ENCODE measurements at places on chromosomes 1 and 21.
A peak's percentile ranks its signal among the peaks of the same experiment; 100 is the strongest.

GRCh38 chr1:229164836-229165735, 105.8 kb upstream of the RAB4A start:
- no peak for DNase-seq

DNA sequence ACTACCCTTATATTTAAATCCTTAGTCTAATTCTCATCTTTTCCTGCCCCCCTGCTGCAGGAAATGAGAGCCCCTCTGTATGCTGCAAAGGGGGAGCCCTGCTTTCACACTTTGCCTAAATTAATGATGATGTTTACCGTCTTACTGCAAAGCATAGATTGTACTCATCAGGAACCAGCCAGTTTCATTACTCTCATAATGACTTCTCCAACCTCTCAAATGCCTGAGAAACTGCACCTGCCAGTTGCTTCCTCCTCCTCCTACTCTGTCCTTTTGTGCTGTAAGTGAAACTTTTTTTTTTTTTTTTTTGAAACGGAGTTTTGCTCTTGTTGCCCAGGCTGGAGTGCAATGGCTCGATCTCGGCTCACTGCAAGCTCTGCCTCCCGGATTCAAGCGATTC, 101.7 kb downstream of the ADSS2 start:
- no peak for DNase-seq

DNA sequence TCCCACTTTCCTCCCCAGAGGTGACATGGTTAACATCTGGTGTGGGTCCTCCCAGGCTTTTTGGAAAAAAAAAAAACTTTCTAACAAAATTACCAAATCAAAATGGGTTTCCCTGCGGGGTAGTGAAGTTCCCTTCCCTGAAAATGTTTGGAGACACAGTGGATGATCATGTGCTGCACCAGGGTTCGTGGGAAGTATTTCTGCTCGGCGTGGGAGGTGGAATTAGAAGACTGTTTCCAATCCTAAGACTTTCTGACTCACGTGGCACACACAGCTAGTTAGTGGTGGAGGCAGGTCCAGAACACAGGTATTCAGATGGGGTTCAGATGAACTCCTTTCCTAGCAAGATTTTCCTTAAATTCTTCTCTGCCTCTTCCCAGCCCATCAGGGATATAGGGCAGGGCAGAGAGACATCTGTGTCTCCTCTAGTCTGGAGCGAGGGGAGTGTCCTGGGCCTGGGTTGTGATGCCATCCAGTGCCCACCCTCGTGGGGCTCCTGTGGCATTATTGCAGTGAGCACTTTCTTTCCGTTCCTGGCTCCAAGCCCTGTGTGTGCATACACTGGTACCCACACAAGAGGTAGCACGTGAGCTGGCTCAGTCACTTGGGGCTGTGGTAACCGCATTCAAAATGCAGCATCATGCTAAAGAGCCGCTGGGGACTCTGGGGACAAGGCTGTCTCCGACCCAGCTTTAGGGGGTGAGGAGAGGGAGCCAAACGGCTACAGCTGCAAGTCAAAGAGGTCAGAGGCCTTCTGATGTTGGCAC, 27.5 kb downstream of the KCNC4 start:
- DNase-seq = no peak

GRCh38 chr1:54335011-54335754, 71.0 kb downstream of the SSBP3 start:
- peak; percentile 39 for DNase-seq

DNA sequence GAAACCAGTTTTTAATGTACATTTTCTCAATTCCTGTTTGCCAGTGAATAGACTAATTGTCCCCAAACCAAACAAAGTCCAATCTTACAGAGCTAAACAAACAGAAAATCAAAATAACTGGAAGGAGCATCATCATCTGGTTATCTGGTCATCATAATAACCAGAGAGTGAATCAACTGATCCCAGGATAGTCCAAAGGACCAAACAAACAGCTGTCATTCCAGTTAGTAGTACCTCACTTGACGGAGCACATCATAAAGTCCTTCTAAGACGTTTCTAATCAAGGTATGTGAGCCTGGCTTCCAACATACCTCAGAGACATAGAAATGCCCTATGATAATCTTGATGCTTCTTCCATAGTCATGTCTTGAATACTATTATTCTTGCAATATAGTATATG, 240.5 kb downstream of the LTN1 start:
- no peak for DNase-seq

- no peak for DNase-seq
Measured at GRCh38 chr1:7967651-7968050, 6.1 kb downstream of the PARK7 start.

GRCh38 chr1:37480581-37481288, 6.4 kb downstream of the ZC3H12A start:
- DNase-seq = no peak

- no peak for DNase-seq
Measured at GRCh38 chr1:28510273-28510969, 4.6 kb downstream of the RCC1 start.

DNA sequence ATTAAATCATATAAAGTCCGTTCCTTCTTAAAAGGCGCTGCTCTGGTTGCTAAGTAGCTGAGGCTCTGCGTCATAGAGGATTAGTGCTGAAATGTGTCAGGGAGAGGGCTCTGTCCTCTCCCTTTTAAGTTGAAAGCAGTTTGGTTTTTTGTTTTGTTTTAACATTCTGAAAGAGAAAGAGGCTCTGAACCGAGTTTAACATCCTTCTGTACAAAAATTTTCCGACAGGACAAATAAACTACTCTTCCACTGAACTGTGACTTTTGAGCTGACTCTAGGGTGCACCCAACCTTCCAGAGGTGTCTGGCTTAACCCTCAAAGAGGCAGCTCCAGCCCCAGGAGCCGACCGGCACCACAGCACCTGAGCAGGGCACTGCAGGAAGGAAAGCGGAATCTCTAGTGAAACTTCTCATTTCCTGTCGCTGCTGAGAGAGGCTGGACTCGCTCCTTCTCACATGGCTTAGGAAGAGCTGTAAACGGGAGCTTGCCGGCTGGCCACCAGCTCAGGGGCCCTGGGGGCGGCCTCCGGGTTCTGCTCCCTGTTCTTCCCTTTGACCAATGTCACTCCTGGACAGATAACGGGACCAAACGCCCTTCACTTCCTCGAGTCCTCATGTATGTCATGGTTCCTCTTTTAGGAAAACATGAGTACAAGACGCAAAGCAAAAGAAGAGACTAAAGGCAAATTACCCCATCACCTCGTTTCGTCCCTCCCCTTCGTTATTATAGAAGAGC, 1.2 kb downstream of the VAV3 start:
- no peak for DNase-seq

DNA sequence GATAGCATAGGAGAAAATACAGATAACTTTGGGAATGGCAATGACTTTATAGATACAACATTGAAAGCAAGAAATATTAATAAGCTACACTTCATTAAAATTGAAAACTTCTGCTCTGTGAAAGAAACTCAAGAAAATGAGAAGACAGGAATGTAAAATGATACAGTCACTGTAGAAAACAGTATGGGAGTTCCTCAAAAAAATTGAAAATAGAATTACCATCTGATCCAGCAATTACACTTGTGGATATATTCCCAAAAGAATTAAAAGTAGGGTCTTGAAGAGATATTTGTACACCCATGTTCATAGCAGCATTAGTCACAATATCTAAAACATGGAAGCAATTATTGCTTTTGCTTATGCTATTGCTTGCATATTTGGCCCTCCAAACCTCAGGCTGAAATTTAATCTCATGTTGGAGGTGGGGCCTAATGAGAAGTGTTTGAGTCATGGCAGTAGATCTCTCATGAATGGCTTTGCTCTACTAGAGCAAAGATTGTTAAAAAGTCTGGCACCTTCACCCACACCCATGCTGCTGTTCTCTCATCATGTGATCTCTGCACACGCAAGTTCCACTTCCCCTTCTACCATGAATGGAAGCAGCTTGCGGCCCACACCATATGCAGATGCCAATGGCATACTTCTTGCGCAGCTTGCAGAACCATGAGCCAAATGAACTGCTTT, 15.3 kb upstream of the AHCYL1 start:
- DNase-seq = no peak

- DNase-seq = no peak
Measured at GRCh38 chr1:229199261-229200243, 71.4 kb upstream of the RAB4A start.

DNA sequence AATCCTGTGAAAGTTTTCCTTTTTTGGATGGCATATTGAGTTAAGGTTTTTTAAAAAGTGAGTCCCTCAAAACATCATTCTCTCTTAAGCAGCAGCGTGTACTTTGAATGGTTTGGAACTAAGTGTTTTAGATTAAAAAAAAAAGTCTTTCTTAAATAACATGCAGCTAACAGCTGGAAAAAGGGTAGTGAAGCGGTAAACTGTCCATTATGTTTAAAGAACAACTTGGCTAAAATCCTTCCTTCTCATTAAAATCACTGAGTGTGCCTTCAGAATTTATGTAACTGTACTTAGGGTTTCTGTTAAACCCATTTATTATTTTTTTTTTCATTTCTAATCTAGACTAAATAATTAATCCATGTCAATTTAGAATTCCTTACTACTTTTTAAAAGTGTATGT, 254.2 kb upstream of the ADAMTS5 start:
- DNase-seq = no peak

GRCh38 chr1:155060736-155061135, 2.8 kb upstream of the EFNA4 start:
- no peak for DNase-seq

GRCh38 chr1:26203642-26204318, 13.4 kb downstream of the CATSPER4 start:
- DNase-seq = no peak

- DNase-seq = no peak
Measured at GRCh38 chr21:42010507-42011495, 641 bp upstream of the ZBTB21 start.

GRCh38 chr1:166507347-166507746, 331.9 kb upstream of the POGK start:
- DNase-seq = no peak

DNA sequence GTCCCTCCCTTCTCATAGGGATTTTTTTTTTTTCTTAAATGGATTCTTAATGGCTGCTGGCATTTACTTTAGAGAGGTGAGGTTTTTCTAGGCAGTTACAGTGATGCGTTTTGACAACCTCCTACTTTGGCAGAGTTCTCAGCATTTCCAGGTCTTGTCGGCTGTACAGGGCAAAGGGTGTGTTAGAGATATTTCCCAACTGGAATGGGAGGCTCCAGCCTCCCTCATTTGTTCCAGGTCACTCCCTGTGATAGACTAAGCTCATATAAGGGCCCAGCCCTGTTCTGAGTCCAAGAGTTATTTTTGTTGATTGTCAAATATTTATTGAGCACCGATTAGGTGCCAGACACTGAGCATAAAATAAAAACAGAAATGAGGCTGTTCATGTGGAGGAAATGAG, 7.6 kb upstream of the XKR8 start:
- DNase-seq = no peak

DNA sequence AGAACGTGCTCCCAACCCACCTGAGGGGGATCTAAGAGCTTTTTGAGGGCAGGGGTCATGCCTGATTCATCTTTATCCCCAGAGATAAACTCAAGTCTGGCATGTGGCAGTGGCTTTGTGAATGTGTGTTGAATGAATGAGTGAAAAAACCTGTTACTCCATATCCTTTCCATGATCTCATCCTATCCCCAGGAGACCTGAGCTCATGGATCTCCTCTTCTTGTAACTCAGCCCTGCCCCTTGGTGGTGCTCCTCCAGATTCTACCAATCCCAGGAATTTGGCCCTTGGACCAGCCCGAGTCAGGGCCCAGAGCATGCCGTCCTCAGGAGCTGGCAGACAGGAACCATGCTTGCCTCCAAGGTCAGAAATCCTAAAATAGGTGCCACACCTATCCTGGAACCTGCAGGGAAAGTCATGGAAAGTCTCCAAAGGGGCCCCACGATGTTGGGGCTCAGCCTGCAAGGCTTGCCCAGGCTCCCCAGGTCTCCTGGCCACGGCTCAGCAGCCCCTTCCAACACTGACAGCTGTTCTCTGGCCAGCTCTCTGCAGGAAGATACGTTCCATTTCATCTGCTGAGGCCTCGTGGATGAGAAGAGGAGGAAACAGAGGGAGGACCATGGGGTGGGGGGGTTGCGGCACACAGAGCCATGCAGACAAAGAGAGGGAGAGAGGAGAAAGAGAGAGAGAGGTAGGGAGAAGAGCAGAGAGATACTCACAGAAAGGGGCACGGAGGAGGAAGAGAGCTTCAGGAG, 214.6 kb downstream of the TRABD2B start:
- DNase-seq = no peak

GRCh38 chr1:182995894-182996293, 27.3 kb upstream of the LAMC1 start:
- no peak for DNase-seq

- DNase-seq = no peak
Measured at GRCh38 chr1:240987928-240988327, 369.1 kb downstream of the RGS7 start.

DNA sequence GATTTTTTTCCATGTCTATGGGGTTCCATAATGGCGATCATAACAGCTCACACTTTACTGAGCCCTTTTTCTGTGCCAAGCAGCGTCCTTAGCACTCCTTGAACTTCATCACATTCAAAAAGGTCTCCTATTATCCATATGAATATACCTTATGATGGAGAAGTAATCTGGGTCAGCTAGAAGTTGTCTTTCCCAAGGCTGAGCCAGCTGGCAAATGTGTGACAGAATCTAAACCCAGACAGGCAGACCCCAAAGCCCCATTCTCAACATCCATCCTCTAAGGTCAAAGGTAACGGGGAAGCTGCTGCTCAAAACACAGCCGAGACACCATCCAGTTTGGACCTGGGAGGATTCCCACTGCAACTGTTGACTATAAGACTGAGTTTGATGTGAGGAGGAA, 249.6 kb downstream of the PRDM2 start:
- DNase-seq = no peak

DNA sequence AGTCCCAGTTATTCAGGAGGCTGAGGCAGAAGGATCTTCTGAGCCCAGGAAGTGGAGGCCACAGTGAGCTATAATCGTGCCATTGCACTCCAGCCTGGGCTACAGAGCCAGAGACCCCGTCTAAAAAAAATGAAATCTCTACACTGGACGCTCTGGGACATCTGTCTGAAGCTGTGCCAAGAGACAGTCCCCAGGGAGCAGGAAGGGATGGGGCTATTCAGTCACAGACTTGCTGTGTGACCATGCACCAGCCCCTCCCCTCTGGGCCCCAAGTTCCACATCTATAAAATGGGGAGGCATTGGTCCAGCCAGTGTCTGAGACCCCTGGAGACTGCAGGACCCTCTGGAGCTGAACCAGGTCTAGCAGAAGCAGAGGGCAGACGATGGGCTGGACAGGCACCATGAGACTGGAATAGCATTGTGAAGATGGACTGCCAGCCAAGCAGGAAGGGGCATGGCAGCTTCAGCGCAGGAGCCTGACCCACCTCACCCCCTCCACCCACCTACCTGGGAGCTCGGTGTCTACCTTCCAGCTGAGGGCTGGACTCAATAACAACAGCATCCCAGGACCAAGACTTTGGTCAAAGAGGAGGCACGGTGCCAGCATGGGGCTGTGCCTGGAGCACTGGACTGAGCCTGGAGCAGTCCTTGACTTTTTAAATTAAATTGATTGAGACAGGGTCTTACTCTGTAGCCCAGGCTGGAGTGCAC, 1.4 kb downstream of the TMEM54 start:
- DNase-seq = no peak

DNA sequence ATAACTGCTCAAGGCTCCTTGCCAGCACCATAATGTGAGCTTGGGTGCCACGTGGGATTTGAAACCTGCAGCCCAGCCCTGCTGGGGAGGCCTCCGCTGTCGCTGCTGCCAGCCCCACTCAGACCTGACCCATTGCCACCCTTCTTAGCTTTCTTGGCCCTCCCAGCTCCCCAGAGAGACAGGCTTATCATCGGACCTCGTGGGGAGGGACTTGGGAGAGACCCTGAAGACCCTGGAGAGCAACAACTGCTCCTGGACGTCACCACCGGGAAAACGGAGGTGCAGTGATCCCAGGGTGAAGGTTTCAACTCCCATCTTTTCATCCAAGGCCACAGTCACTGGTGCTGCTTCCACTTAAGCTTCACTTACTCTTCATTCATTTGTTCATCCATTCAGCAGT, 596.1 kb downstream of the PTPRU start:
- no peak for DNase-seq
